ENCODE measurements at places on chromosomes 3 and 15. TPM values are rescaled to one million over a fixed set of nuclear protein-coding genes. Genes with fewer than 3 reads are reported as not detected.

The CADM2 gene
- total RNA-seq = not detected

The SYNPR gene
- total RNA-seq = not detected

The ARGFX gene
- not detected for total RNA-seq

The CP gene
- not detected for total RNA-seq

The XIRP1 gene
- total RNA-seq = not detected

The RGMA gene
- 0.47 TPM for total RNA-seq

The PRTG gene
- 2.9 TPM for total RNA-seq

The RLBP1 gene
- total RNA-seq = not detected

The CEMIP gene
- 5.4 TPM for total RNA-seq

The STXBP5L gene
- total RNA-seq = not detected

The SLC22A13 gene
- not detected for total RNA-seq

The EPHB1 gene
- not detected for total RNA-seq

The COL8A1 gene
- 19.1 TPM for total RNA-seq

The NDUFB5 gene
- total RNA-seq = 192 TPM

Measured in MG63 (cell line).